Globus pallidus (tissue), 1 donor: ENCODE measurements at places on chromosomes 5 and 9.

DNA sequence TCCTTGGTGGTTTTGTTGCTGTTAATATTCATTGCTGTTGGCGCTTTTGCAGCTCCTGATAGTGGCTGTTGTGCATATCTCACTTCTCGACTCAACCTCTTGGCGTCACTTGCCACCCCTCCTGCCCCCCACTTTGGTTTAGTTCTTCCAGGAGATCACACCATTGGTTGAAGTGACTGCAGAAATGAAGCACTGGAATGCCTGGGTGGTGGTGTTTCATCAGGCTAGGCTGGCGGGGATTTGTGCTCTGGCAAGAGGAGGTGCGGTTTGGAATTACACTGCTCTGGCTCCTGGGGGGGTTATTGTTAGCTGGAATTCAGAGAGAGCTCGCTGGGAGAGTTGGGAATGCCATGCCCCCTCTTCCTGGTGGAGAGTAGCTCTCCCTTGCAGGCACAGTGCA lies 11.5 kb downstream of the PRRC2B start:
- DNase-seq: no peak

DNA sequence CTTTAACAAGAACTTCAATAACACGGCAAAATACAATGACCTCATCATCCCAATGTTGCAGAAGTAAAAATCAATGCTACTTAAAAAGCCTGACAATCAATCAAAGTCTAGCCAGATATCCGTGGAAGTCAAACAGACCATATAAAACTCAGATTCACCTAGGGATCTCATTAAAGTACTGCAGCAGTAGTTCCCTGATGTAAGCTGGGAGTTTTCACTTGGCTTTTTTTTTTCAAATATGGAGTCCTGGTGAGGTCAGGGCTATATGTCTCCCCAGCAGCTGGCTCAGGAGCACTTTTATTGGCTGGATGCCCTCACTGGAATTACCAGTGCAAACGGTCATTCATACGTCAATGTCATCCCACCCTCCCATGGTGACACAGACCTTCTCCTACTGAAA lies 220.6 kb upstream of the SLC30A5 start:
- no peak for DNase-seq

GRCh38 chr9:99660191-99660636 lies 161.5 kb upstream of the NR4A3 start:
- peak; percentile 28 for DNase-seq

- DNase-seq: peak; percentile 26
These were observed 181.3 kb downstream of the SNCAIP start for GRCh38 chr5:122493091-122494021.

GRCh38 chr9:981491-981898 lies 5.0 kb downstream of the DMRT3 start:
- DNase-seq: no peak

DNA sequence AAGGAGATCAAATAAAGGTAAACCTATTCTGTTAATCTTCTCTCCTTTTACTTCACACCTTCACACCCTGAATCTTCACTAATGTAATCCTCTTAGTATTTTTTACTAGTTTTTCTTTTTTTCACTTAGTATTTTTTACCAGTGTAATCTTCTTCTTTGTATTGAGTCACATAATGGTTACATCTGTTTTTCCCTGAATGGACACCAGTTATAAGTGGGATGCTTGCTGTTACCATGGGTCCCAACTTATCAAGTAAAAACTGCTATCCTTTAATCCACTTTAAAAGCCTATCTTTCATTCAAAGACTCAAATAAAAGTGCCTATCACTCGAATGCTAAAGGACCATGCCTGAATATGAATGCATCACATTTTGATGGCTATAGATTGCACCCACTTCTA lies 15.1 kb downstream of the ZFAND5 start:
- DNase-seq: no peak

DNA sequence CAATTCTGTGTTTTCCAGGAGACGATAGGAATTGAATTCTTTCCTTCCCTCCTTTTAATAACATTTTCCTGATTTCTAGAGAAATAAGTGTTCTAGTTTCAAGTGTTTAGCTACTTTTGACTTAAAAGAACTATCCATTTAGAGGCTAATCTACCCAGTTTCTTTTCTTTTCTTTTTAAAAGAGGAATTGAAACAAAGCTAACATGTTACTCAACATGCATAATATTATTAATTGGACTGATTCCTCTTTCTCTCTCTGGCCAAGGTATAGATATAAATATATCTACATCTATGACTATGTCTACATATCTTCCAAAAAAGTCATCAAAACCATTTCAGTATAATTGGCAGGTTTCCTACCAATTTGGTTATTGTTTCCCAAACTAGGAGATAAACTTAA lies 309.8 kb downstream of the TRPM3 start:
- no peak for DNase-seq

- DNase-seq: no peak
These were observed 391.4 kb downstream of the ELAVL2 start for GRCh38 chr9:23434654-23435053.

DNA sequence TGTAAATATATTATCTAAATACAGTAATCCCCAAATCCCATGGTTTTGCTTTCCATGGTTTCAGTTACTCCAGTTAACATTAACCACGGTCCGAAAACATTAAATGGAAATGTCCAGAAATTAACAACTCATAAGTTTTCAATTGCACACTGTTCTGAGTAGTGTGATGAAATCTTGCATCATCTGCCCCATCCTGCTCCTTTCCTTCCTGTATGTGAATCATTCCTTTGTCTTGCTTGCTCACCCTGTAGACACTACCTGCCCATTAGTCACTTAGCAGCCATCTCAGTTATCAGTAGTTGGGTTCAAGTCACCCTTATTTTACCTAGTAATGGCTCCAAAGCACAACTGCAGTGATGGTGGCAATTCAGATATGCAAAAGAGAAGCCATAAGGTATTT lies 1568.5 kb upstream of the WWC1 start:
- no peak for DNase-seq

- DNase-seq: no peak
These were observed 86.1 kb downstream of the SEMA6A start for GRCh38 chr5:116488356-116489041.

- peak; percentile 33 for DNase-seq
These were observed 11.0 kb downstream of the CDH10 start for GRCh38 chr5:24633715-24634325.

DNA sequence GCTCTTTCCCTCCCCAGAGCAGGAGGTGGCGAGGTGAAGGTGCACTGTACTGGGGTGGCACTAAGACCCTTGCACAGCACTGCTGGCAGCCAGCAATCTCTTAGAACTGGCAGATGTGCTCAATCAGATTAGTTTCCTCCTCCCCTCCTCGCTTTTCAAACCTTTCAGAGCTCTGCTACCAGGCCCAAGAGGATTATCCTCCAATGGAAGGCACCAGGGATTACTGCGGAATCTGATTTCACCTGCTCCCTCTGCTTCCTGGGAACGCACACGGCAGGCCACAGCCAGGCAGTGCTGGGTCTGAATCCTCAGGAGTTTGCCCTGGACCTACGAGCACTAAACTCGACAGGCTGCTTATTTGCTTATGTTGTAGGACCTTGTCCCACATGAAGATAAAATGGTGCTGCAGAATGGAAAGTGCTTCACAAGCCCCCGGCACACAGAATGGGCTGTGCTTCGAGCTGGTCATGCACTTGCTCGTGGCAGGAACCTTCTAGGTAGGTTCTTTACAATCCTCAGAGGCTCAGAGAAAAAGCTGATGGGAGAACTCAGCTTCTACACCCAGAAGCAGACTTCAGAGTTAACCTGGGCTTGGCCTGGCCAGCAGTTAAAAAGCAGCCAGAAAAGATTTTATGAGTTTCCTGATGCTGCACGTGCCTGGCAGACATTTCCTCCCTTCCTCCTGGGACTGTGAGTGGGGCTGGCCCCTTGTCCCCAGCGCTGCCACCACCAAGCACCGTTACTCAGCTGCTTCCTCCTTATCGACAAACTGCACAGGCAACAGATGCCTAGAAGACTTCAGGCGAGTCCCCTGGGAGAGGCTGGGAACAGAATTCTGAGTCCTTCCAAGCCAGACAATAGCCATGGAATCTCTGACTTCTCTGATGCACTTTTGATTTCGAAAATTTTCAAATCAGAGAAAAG lies 33.1 kb downstream of the FABP6 start:
- no peak for DNase-seq

GRCh38 chr9:12935714-12936113 lies 160.9 kb downstream of the LURAP1L start:
- DNase-seq: no peak

DNA sequence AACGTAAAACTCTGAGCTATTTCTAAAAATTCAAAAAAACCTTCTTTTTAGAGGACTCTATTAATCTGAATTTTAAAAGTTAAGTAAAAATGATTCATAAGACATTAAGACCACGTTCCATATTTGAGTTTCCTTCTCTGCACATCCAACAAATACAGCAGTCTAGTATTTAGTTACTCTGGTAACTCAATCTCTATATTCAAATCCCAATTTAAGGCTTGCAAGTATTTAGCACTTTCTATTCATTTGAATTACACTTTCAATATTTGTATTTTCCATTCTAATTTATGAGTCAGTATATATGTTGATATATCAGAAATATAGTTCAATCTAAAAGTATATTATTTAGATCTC lies 17.7 kb downstream of the RFX3 start:
- no peak for DNase-seq

- no peak for DNase-seq
These were observed 162.7 kb downstream of the MACROH2A1 start for GRCh38 chr5:135236228-135236907.

DNA sequence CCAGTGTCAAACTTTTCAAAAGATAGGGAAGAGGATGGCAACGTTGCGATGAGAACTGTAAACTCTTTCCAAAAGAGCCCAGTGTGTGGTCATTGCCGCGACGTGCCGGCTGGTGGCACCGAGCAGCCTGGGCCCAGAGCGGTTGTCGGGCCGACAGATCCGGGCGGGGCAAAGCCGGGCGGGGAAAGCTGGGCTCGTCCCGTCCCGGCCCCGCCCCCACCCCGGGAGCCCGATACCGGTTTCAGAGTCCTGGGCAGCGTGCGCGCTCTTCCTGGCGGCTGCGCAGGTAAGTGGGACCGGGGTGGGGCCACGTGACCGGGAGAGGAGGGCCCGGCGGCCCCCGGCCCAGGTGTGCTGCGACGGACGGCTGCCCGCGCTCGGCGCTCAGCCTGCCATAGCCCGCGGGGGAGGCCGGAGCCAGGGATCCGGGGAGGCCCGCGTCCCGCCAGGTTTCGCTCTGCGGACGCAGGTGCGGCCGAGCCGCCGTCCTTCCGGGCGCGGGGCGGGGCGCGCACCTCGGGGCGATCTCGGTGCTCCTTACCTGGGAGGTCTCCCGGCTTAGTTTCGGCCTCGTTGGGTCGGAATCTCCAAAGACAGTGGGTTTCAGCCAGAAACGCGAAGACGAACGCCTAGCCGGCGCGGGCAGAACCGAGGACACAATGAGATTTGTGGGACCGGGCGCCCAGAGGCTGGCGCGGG lies at the start of gene MARVELD2:
TSS of gene MARVELD2 (plus strand) at position 232 of the 699 bp plus-strand sequence. CDS start 4,270 bp downstream, outside the sequence.
- DNase-seq: peak; percentile 33

DNA sequence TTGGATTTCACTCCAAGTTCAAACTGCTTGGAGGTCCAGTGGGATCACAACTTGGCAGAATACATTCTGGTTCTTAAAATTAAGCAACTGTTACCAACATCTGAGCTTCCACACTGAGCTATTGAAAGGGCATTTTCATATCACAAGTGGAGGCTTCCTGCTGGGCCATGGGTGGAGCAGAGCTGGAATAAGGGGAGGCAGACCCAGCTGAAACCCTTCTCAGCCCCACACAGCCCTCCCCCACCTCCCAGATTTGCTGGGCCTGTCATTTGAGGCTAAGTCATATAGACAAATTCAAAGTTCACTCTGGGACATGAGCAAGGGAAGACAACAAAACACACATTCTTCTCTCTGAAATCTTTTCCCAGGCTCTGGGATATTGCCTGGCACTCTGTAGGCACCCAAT lies 79.9 kb downstream of the ACTL7B start:
- DNase-seq: no peak

DNA sequence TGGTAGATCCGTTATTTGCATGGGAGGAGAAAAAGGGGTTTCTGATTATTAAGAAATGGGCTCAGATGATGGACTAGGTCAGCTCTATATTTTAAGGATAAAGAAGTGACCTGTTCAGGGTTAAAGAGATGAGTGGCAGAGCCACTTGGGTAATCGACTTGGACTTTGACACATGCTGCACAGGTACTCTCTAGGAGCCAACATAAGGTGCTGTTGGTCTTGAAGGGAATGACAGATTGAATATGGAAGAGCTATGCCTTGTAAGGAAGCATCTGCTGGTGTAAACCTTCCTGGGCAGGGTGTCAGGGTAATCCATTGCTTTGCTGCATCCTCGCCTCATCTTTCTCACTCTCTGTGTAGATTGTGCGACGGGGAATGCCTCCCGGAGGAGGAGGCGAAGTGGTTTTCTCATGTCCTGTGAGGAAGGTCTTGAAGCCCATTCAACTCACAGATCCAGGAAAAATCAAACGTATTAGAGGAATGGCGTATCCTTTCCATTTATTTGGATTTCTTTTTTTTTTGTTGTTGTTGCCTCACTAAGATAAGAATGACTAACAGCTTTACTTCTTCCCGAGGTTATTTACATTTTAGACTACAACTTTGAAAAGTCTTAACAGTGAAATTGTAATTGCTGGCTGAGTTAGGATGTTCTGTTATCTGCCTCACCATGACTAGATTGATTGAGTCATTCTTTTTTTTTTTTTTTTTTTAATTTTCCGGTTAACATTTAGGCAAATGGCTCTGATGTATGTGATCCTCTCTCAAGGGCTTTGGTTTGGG lies 41.2 kb downstream of the RCL1 start:
- DNase-seq: no peak

DNA sequence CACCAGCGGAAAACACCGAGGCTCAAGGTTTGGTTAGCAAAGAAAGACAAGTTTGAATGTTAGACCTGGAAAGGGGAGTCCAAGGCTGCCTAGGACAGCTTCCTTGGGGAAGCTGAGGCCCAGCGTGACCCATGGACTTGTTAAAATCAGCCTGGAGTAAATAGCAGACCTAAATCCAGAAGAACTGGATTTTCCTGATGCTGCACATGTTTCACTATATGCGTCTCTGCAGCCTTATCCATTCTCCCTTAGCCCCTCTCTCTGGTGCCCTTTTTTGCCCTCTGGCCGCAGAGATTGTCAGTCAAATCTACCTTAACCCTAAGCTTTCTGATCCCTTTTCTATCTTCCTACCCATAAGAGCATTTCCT lies 119.9 kb downstream of the NTRK2 start:
- DNase-seq: no peak

DNA sequence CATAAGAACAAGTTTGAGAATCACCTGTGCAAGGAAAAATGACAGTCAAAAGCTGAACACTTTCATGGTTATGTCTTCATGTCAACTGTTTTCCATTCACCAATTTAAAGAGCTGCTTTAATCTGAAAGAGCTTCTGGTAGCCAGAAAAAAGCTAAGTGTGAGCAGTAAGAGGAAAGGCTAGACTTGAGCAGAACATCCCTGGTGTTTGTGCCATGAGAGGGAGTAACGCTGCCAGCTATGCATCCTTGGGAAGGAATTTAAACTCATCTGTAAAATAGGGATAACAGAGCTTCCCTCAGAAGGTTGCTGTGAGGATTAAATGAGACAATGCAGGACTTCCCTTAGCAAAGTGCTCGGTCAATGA lies 193.7 kb downstream of the MAPKAP1 start:
- DNase-seq: no peak
